ENCODE measurements at places on chromosomes 4 and X.

DNA sequence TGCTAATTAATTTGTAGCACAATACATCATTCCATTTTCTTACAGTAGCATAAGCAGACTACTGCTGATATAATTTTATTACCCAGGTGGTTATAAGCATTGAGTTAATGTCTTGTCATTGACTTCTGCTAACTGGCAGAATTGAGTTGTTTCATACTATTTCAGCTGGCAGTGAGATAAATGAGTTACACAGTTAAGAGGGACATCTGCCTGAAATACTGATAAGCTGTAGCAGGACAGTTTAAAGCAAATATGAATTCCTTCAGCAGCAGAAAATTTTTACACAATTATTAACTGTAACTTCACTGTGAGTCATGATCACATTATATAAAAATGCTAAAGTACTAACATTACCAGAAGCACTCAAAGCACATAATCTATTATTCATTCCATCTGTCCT lies 326.8 kb downstream of the INPP4B start:
- DNase-seq = no peak

DNA sequence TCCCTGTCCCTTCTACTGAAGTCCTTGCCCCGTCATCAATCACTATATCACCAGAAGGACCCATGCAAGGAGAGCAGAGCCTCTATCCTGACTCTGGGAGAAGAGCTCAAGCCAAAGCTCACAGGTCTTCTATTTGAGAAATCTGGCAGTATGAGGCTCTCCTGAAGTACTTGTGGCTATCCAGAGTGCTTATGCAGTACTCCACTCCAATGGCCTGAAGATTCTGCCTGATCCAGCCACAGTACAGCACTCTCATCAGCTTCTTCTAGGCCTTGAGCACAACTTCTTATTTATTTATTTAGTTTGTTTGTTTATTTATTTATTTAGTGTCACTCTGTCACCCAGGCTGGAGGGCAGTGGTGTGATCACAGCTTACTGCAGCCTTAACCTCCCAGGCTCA lies 13.0 kb downstream of the USP26 start:
- no peak for DNase-seq

GRCh38 chrX:71017396-71017939 lies 50.7 kb downstream of the SNX12 start:
- DNase-seq = no peak

GRCh38 chr4:156290811-156291210 lies 337.1 kb upstream of the CTSO start:
- DNase-seq = no peak

GRCh38 chrX:139382529-139382928 lies 148.0 kb upstream of the F9 start:
- no peak for DNase-seq

DNA sequence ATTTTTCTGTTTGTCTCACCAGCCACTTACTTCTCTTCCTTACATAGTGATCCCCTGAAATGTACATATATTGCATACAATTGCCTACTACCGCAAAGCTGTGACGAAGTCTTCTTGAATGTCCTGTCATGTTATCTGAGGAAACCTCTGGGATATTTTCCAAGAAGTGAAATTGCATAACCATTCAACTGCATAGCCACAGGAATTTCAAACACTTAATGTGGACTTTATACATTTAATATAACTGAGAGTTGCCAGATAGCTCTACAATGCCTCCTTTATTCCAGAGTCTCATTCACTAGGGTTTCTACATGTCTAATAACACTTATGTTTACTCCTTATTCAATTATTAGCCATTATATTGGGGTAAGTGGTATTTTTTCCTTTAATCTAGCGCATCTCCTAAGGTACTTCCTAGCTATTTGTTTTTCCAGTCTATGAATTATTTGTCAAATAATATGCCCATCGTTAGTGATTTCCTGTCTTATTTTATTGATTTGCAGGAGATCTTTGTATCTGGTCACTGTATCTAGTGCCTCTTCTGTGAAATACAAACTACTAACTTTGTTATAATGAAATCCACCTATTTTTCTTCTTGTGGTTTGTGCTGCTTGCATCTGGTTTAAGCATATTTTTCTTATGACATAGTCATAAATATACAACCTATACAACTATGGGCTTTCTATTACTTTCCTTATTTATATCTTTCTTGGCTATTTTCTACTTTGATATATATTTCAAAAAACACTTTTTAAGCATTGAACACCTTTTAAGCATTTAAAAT lies 69.2 kb upstream of the GRID2 start:
- no peak for DNase-seq

DNA sequence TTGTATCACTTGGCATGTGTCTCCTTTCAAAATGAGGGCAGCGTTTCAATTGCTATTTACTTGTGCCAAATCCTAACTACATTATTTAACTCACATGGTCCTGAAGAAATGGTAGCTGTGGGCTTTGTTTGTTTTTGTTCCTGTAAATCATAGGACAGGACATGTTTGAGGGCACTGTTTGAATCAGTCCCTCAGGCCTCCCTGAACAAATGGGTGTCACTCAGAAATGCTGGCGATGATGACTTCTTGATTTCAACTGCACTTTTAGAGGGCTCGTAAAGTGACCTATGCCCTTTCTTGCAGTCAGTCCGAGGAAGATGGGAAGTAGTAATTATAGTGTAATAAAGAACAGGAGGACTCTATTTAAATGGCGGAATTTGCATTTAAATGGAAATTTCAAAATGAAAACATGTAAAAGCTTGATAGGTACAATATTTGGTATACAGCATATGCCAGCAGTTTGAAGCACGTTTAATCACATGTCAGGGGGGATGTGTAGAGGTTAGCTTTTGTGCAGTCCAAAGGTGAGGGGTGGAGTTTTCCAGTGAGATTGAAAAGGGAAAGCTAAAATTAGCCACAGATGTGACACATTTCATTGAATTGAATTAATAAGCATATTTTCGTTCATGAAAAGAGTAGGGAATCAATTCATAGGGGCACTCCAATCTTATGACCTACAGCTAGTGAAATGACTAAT lies 1958.7 kb upstream of the IGFBP7 start:
- no peak for DNase-seq

GRCh38 chrX:142296421-142296820 lies 91.3 kb upstream of the MAGEC2 start:
- peak; percentile 3 for DNase-seq

GRCh38 chr4:183627979-183628588 lies 30.9 kb downstream of the RWDD4 start:
- no peak for DNase-seq

GRCh38 chr4:100117750-100118149 lies 72.5 kb downstream of the DDIT4L start:
- peak; percentile 19 for DNase-seq

GRCh38 chrX:56978172-56978571 lies 17.2 kb downstream of the SPIN3 start:
- peak; percentile 46 for DNase-seq

GRCh38 chrX:135544338-135544948 lies 24.0 kb downstream of the INTS6L start:
- DNase-seq = no peak

- DNase-seq = no peak
These were observed 159.3 kb upstream of the LCORL start for GRCh38 chr4:18180892-18181291.

- no peak for DNase-seq
These were observed 27.9 kb upstream of the EXOC1L start for GRCh38 chr4:55791666-55792065.

DNA sequence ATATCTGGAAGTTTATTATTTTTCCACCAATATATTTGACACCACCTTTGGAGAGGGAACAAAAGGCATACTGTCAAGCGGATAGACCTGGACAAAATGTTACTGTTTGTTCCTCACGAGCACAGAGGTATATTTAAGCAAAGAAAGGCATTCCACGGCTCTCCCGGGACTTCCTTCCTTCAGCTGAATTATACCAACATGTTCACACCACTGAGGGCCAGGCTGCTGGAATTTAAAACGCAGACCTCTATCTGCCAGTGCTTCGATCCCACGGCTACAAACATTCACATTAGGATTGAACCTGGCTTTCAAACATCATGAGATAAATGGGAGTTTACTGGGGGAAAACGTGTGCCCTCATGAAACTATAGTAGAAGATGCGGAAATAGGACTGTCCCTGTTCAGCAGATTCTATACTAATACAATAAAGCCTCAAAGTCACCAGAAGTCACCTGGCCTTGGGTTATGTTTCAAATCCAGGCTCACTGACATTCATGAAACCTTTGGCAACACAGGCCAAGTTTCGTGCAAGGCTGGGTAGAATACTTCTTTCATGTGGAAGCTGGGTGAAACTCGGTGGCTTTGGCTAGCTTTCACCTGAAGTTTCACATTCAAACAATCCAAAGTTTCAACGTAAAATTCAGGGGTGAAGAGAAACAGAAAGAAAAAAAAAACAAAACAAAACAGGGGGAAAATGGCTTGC lies 39.5 kb downstream of the SORBS2 start:
- no peak for DNase-seq

- no peak for DNase-seq
These were observed 366.5 kb downstream of the MID1IP1 start for GRCh38 chrX:39167791-39168190.

DNA sequence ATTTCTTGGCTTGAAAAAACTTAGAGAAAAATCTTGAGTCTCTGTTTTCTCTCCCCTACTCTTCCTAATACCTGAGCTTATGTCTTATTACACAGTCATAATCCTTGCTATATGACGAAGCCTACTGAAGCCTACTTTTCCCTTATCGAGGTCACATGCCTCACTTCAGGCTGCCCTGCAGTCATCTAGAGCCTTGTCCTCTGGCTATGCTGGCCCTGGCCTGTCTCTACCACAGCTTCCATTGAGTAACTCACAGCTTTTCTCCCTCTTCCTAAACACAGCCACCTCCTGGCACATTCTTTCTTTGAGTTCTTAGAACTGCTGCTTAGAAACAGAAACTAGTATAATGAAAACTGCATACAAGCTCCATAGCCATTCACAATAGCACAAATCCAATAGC lies 1698.3 kb downstream of the STIM2 start:
- no peak for DNase-seq

GRCh38 chrX:13285229-13285628 lies 34.6 kb downstream of the ATXN3L start:
- no peak for DNase-seq

GRCh38 chr4:184444953-184445309 lies 29.4 kb downstream of the IRF2 start:
- no peak for DNase-seq

DNA sequence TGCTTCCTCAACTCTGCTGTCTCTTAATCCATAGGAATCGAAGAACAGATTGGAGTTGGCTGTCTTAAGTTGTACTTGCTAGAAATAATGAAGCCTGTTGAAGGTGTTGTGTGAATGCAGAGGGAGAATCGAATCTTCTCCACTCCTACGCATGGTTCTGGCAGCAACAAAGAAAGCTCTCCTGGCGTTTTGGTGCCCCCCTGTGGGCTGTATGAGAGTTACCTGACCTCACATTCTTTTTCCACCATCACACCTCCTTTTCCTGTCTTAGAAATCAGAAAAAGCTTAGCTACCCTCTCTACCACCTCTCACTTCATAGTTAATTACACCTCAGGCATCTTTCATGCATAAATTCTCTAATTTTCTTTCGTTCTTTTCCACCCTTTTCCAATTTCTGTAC lies 16.3 kb downstream of the KLF8 start:
- peak; percentile 62 for DNase-seq

DNA sequence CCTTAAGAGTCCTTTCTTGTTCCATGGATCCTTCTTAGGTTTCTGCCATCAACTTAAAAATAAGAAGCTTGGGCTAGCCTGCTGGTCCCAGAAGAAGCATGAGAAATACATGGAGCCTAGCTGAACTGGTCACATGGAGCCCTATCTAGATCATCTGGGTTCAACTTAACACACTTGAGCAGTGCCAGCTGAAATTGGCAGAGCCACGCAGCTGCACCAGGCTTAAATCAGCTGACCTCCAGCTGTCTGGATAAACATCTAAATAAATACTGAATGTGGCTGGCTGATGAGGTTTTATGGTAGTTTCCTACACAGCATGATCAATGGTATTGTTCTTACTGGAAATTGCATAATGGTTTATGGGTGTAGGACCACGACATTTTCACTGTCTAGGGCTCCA lies 598.4 kb upstream of the FAM241A start:
- no peak for DNase-seq

- DNase-seq = peak; percentile 29
These were observed 75.8 kb downstream of the PPP3CA start for GRCh38 chr4:101271516-101271915.

DNA sequence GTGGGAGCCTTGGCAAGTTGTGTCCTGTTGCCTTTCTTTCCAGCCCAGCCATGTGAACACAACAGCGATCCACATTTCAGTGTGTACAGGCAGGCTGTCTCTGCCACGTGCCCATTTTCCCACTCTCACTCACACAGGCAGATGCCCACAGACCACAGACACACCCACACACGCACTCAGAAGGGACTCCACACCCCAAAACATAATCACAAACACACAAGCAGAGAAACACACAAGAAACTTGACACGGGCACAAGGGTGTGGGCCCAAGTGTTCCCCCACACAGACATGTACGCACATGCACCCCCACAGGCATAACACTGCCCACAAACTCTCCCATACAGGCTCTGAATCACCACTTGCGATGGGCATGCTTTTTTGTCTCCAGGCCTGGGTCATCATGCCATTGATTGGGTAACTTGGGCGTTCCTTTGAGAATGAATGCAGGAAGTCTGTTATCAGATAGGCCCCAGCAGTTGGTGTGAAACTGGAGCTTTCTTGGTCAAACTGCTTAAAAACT lies 84.3 kb downstream of the NBDY start:
- DNase-seq = no peak

GRCh38 chrX:8364369-8365141 lies 100.1 kb upstream of the VCX3B start:
- no peak for DNase-seq

GRCh38 chr4:183600189-183600685 lies 58.7 kb downstream of the RWDD4 start:
- DNase-seq = no peak

- no peak for DNase-seq
These were observed at the start of gene GDI1 for GRCh38 chrX:154436983-154437752. GDI1 (plus strand) TSS chrX:154437154; CDS start chrX:154437255, 101 bp downstream.

- DNase-seq = no peak
These were observed 312.8 kb upstream of the SMIM31 start for GRCh38 chr4:164441109-164441508.

DNA sequence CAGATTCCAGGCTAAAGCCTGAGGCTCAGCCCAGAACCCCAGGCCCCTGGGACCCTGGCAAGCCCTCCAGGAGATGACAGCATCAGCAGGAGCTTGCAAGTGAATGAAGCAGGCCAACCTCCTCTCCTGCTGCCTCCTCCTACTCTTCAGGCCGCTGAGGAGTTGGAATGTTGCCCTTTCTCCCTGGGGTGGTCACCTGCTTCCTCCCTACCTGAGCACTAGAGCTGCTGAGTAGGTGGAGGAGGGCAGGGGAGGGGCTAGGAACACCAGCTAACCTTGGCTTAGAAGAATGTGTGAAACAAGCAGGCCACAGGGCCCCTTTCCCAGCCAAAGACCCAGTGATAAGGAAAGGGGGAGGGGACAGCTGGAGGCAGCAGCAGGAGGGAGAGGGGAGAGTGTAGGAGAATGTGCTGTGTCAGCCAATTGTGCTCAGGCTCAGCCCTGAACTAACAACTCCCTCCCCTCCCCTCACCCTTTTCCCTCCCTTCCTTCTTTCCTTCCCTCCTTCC lies 58.0 kb downstream of the PJA1 start:
- peak; percentile 74 for DNase-seq

- DNase-seq = no peak
These were observed 39.8 kb downstream of the SNCA start for GRCh38 chr4:89797117-89797516.
